Parietal lobe (tissue), 2 donors: ENCODE measurements at places on chromosomes 13 and 19. TPM values are rescaled to one million over a fixed set of nuclear protein-coding genes. Genes with fewer than 3 reads are reported as not detected.

FCAR gene
- total RNA-seq = not detected

KLK10 gene
- total RNA-seq = not detected

COX6B2 gene
- not detected for total RNA-seq

POP4 gene
- 42.3 TPM for total RNA-seq

SIGLEC10 gene
- total RNA-seq = 1.9 TPM

SHANK1 gene
- total RNA-seq = 49.1 TPM

ZNF430 gene
- total RNA-seq = 36.9 TPM

IZUMO2 gene
- not detected for total RNA-seq
